SW480 (cell line): ENCODE measurements at places on chromosomes 4 and X.

- DNase-seq: no peak
These were observed 239.2 kb upstream of the GNPDA2 start for GRCh38 chr4:44965435-44966095.

DNA sequence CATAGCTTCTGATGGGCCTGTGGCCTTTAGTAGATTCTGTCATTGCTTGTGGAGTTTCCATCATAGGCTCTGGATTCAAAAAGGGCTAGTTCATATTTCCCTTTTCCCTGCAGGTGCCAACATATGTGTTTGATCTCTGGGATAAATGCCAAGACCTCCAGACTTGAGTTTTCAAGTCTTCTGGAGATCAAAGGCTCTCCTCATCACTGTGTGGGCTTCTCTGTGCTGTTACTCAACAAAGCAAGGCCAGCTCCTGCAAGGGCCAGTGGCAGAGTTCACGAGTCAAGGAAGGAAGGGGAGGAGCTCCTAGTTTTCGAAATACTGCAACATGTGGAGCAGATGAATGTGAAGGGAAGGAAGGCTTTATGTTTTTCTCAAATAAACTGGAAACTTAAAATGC is 62.7 kb upstream of the SCML1 start:
- peak; percentile 21 for DNase-seq

- no peak for DNase-seq
These were observed 58.6 kb upstream of the MCF2 start for GRCh38 chrX:139766545-139766983.

- no peak for DNase-seq
These were observed 14.6 kb downstream of the PLP1 start for GRCh38 chrX:103791228-103791627.

DNA sequence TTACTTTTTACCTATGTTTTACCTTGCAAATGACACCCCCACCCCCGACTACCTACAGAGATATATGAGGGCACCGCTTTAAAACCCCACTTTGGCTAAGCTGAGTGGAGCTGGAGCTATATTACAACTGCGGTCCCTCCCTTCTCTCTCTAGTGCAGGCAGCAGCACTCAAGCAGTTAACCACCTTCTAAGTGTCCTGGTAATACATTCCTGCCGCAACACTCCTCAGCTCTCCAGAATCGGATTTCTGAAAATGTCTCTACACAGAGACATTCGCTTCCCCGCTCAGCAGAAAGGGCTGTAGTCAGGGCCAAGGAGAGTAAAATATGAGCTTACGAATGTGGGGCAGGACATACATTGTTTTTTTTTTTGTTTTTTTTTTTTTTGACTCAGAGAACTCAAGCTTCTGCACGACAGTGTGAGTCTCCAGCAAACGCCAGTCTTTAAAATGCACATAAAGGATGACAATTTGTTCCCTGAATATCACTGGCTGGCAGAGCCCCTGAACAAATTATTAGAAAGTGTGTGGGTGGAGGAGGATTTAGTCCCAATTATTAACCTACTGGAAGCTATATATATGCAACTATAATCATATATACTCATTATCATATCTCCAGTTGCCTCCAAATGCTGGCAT is 287.0 kb upstream of the TET2 start:
- no peak for DNase-seq

- no peak for DNase-seq
These were observed 120.5 kb upstream of the WDR1 start for GRCh38 chr4:10237131-10237530.

- no peak for DNase-seq
These were observed 4.1 kb downstream of the PITX2 start for GRCh38 chr4:110618581-110619462.

- DNase-seq: no peak
These were observed at the start of gene VEGFC for GRCh38 chr4:176792326-176793059. TSS of gene VEGFC (minus strand) at chr4:176792922. CDS start at chr4:176792311, 611 bp downstream.

GRCh38 chr4:57926311-57926710 is 816.1 kb upstream of the IGFBP7 start:
- no peak for DNase-seq

GRCh38 chrX:14896273-14896672 is 23.1 kb downstream of the MOSPD2 start:
- no peak for DNase-seq

- DNase-seq: no peak
These were observed 4.3 kb upstream of the DDX60L start for GRCh38 chr4:168484626-168485025.

- no peak for DNase-seq
These were observed 103.7 kb upstream of the RAPGEF2 start for GRCh38 chr4:158999166-158999682.

DNA sequence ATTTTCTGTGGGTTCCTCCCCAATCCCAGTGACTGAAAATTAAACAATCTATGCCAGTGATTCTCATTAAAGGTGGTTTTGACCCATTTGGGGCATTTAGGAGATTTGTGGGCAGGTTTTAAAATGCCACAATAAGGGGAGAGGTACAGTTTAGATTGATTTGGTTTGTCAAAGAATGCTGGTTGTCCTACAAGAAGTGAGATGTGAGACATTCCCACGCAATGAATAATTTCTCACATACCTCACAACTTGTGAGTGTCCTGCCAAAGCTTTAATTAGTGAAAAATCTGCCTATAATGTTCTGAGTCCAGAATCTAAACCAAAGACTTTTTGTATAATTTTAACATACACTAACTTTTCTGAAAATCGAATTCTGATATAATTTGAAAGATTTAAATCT is 199.4 kb downstream of the MAPK10 start:
- DNase-seq: no peak

- no peak for DNase-seq
These were observed 192.0 kb downstream of the HNRNPD start for GRCh38 chr4:82181789-82182188.

DNA sequence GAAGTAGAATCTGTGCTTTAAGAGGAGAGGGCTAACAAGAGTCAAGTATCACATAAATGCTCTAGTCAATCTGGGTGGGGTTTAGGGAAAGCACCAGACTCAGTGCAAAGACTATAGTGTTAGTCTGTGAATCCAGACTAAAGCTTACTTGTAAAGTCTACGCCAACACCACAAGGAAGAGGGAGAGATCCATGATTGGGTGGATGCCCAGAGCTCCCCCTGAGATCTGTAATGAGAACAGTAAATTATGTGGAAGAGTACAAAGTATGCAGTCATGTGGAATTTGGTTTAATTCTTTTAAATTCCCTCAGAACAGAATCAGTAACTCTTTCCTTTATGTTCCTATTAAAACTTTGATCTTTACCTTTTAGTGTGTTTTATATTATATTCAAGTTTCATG is 354.7 kb upstream of the SPANXN4 start:
- no peak for DNase-seq

GRCh38 chrX:30156880-30157560 is 58.3 kb upstream of the MAGEB2 start:
- no peak for DNase-seq

DNA sequence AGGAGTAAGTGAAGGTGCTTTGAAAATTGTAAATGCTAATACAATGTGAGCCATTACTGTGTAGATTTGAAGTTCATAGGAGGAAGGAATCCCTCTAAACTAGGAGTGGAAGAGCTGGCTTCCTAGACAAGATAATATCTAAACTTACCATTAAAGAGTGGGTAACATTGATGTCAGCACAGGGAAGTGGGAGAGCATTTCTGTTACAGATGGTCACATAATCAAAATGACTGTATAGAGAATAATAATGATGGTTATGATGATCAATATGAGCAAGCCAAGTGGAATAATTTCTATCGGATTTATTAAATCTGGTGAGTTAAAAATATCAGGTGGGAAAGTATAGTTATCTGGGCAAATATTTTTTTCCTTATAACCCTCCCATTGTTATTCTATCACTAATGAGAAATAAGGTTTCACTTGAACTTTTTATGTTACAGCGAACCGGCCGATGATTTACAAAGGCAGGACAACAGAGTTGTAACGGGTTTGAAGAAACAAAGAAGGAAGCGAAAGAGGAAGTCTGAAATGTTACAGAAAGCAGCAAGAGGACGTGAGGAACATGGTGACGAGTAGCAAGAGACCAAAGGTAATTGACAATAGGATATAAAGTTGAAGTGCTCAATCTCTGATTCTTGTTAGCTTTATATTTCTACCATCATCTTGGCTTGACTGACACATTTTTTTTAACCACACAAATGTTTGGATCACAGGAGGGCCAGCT is 43.5 kb downstream of the FMR1NB start:
- DNase-seq: no peak

- no peak for DNase-seq
These were observed 205.9 kb upstream of the VCX start for GRCh38 chrX:7637066-7637465.

DNA sequence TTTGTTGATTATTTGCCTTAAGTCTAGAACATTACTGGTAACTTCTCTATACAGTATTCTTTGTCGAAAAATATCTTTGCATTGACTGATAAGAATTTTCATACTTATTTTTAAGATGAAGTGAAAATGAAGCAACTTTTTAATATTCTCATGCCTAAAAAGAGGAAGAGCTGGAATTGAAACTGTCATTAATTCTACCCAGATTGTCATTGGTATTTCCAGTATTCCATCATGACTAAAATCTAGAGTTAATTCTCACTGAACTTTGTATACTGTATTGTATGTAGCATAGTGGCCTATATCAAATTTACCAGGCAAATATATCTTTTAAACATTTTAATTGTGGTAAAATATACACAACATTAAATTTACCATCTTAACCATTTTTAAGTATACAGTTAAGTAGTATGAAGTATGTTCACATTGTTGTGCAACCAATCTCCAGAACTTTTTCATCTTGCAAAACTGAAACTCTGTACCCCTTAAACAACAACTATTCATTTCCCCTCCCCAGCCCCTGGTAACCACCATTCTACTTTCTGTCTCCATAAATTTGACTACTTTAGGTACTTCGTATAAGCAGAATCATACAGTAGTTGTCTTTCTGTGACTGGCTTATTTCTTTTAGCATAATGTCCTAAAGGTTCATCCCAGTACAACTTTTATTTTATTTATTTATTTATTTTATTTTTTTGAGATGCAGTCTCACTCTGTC is 24.3 kb upstream of the ZNF41 start:
- no peak for DNase-seq

- DNase-seq: no peak
These were observed 1535.3 kb upstream of the PCDH10 start for GRCh38 chr4:131613824-131614216.

GRCh38 chr4:38334791-38335190 is 329.2 kb upstream of the KLF3 start:
- no peak for DNase-seq

DNA sequence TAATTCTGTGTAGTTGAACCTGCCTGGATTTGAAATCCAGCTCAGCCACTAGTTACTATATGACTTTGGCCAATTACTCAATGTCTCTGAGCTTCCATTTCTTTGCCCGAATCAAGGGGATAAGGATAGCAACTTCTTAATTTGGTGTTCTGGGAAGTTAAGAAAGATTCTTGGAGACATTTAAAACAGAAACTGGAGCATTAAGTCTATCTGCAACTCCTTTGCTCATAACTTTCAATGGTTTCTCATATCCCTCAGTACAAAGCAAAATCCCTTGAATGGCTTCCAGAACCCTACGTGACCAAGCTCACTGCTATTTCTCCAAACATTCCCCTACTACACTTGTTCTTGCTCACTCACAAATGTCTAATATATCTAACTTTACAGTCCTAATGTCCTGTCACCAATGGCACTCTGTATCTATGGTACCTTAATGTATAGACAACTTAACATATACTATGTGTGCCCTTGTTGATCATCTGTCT is 849.1 kb upstream of the SLIT2 start:
- DNase-seq: no peak

- no peak for DNase-seq
These were observed 47.0 kb downstream of the AFF1 start for GRCh38 chr4:86981789-86982188.

GRCh38 chr4:160495356-160495755 is 1392.5 kb downstream of the RAPGEF2 start:
- DNase-seq: no peak

- no peak for DNase-seq
These were observed 702.4 kb upstream of the EPHA5 start for GRCh38 chr4:66372706-66373105.

- DNase-seq: no peak
These were observed 30.3 kb downstream of the CCNI start for GRCh38 chr4:77045490-77045889.

DNA sequence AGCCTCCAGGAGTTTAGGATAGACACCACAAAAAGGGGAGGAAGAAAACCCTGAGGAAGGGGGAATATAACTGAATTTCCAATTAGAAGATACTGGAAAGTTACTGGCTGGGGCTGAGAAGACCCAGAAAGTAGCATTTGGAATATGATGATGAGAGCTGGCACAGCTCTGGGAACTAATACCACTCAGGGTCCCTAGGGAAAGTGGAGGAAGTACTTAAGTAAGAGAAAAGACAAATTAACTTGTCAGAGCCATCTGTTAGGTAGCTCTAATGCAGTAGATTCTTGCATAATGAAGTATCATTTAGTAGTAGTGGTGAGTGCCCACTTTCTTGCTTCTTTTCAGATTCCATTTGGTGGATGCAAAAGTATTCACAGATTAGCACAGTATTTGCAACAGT is 90.8 kb upstream of the TSPAN5 start:
- no peak for DNase-seq

- peak; percentile 15 for DNase-seq
These were observed 106.9 kb upstream of the ACSL4 start for GRCh38 chrX:109839694-109840567.

GRCh38 chrX:97155816-97156215 is 272.1 kb downstream of the RPA4 start:
- no peak for DNase-seq

DNA sequence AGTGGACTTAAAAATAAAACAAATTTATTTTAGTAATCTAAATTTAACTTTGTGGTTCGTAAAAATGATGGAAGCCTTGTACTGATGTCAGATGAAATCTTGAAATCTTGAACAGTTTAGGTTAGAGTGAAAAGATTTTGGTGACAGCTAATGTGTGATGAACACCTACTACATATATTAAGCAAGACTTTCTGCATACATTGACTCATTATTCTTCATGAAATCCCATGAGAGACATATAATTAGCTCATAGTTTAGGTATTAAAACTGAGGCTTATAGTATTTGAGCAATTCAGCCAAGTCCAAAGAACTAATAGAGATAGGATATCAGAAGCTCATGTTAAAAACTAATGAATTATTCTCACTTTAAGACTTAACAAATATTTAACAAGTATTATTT is 66.9 kb upstream of the PCDH7 start:
- DNase-seq: no peak

GRCh38 chr4:3344104-3344503 is 51.3 kb downstream of the RGS12 start:
- DNase-seq: no peak

- no peak for DNase-seq
These were observed 219.0 kb upstream of the DKK2 start for GRCh38 chr4:107255114-107255513.
